ENCODE measurements at places on chromosomes 5 and 9.

DNA sequence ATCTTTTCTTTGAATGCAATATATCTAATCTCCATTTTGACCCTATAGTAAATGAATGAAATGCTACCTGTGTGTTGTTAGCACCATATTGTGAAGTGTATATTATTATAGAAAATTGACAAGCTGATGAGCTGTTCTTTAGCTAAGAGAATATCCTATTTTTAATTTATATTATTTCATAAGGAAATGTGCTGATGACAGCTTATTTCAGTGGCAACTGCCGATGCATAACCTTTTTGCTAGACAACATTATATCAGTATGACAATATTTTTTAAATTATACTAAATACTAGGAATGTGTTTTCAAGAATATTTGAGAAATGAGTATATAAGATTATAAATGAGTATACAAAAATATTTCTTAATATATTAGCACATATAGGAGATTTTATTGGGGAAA lies 573.1 kb downstream of the ZNF608 start:
- DNase-seq = no peak

- DNase-seq = no peak
Measured at GRCh38 chr5:98158440-98158839, 615.0 kb upstream of the RGMB start.

DNA sequence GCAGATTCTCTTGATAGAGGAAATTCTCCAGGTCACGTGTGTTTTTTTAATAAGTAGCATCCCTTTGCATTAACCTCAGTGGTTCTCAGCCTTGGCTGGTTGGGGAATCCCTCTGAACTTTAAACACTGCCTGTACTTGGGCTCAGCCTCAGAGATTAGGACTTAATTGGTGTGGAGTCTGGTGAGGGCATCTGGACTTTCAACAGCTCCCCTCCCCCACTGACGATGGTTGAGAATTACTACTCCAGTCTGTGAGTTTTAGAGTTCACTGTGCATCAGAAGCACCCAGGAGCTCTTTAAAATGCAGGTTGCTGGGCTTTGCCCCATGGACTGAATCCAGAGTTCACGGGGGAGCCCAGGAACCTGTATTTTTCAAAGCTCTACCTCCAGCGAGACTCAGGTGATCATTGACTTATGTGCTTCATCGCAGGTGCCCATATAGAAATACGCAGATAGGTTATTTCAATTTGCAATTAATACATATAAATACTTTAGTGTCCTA lies 71.4 kb downstream of the DAPK1 start:
- DNase-seq = no peak

- no peak for DNase-seq
Measured at GRCh38 chr9:4086119-4087090, 213.5 kb downstream of the GLIS3 start.

DNA sequence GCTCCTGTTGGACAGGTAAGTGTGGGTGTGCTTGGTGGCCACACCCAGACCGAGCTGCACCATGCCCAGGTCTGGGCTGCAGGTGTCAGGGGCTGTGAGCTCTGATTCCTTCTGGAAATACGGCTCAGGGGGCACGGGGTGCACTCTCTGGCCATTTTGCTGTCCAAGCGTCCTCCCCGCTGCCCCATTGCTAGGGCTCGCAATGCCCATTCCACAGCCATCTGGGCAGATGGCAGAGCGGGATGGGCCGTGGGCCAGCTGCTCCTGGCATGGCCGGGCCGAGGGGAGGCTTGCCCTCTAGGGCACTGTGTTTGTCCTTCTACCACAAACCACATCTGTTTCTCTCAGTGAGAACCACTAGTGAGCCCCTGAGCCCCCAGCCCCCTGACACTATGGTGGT lies 67.9 kb upstream of the RXRA start:
- no peak for DNase-seq

GRCh38 chr5:179599566-179599965 lies 23.9 kb downstream of the HNRNPH1 start:
- no peak for DNase-seq

GRCh38 chr9:21720758-21721157 lies 81.7 kb upstream of the MTAP start:
- DNase-seq = no peak
